ENCODE measurements at places on chromosomes 5 and 9.

GRCh38 chr5:146342882-146343865 lies 4.5 kb downstream of the POU4F3 start:
- no peak for DNase-seq

DNA sequence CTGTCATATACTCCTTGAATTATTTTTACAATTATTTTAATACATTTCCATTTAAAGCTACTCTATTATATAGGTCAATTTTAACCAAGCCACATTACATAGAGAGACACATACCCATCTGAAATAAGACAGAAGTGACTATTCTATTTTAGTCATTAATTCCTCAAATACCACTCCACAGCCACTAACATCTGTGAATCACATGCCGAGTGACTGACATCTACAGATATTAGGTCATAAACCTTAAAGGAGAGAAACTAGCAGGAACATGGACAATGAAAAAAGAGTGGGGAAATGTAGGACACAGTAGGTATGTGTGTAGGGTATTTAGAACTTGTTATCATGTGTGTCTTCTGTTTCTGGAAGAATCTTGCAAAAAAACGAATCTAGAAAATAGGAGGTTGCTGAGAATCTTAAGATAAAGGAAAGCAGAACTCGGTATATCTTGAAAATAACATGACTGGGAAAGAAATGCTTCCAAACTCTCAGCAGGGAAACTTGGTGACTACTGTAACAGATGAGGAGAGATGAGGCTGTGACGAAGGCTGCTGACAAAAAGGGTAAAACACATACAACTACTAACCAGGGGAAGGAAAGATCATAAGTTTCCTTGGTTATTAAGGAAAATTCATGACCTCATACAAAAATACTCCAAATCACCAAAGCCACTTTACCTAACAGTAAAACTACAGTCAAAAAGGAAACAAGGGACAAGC lies 84.6 kb downstream of the PLPP1 start:
- DNase-seq: no peak

DNA sequence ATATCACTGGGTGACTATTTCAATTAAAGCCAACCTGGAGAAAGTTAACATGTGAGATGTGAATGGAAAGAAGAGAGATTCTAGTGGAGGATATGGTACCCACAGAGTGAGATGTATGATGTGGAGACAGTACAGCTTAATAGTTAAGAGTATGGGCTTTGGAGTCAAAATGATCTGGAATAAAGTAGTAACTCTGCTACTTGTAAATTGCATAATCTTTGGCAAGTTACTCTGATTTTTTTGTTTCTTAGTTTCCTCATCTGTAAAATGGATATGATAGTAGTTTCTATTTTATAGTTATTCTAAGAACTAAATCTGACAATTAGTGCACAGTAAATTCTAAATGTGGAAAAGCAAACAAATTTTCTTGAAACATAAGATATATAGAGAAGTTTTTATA lies 79.2 kb downstream of the ISOC1 start:
- DNase-seq: no peak

- DNase-seq: no peak
Measured at GRCh38 chr5:118557251-118557661, 431.1 kb downstream of the DTWD2 start.

DNA sequence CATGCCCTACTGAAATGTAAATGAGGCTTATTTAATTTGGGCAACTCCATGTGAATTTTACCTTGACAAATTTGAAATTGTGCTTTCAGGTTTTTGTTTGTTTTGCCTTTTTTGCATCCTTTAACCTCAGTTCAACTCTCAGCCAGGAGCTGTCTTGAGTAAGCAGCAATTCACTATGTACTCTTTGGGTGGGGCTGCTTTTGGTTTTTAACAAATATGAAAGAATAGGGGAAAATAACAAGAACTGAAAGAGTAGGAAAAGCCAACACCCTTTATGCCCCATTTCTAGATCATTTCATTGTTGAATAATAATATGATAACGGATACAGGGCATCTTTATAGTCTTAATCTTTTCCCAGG lies 192.0 kb downstream of the ARHGAP26 start:
- DNase-seq: no peak

GRCh38 chr5:1477341-1477740 lies 32.1 kb upstream of the SLC6A3 start:
- no peak for DNase-seq

- no peak for DNase-seq
Measured at GRCh38 chr9:127215268-127216209, 49.0 kb upstream of the GARNL3 start.

- DNase-seq: no peak
Measured at GRCh38 chr5:87768190-87768589, 355.5 kb upstream of the CCNH start.

DNA sequence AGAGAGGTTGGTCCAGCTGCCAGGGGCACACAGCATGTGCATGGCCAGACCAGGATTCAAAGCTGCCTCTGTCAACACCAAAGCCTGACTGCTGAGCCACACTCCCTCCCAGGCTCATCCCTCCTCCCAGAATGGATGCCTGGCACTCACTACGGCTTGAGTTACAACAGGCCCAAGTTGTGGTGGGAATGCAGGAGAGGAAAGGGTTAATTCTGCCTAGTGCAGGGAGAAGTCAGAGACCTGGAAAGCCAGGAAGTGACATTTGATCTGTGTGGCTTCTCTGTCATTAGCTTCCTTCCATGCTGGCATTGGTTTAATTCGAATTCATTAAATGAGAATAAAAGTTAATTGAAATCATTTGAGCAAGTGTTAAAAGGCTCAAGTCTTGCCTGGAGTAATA lies 150.0 kb downstream of the NSG2 start:
- DNase-seq: no peak

GRCh38 chr5:180135128-180135955 lies 63.8 kb upstream of the RNF130 start:
- DNase-seq: peak; percentile 57

DNA sequence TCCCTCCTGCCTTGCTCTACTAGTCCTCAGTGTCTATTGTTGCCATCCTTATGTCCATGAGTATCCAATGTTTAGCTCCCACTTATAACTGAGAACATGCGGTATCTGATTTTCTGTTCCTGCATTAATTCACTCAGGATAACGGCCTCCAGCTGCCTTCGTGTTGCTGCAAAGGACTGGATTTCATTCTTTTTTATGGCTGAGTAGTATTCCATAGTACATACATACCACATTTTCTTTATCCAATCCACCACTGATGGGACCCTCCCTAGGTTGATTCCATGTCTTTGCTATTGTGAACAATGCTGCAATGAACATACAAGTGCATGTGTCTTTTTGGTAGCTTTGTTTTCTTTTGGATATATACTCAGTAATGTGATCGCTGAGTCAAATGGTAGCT lies 50.4 kb downstream of the FNIP1 start:
- no peak for DNase-seq

Data from coronary artery (tissue), 2 donors.